ENCODE measurements at places on chromosomes 3 and 15. TPM values are rescaled to one million over a fixed set of nuclear protein-coding genes. Genes with fewer than 3 reads are reported as not detected.
A peak's percentile ranks its signal among the peaks of the same experiment; 100 is the strongest.

The BSN gene
- 0.75 TPM for total RNA-seq

DNA sequence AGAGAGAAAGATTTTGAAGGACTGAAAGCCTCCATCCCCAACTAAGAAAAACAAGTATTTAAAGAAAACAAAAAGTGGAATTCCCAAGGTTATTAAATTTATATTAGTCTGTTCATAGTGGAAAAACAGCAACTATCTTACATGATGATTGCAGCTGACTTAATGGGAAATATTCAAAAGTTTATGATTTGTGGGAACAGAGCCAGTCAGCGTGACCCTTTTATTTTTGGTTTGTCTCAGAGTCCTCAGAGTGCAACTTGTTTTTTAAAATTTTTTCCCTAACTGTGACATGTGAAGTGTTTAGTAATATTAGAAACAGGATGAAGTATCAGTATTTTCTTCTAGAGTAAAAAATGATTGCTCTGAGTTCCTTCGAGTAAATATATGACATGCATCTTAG is 441.9 kb upstream of the MCTP2 start:
- DNase-seq, result no peak

DNA sequence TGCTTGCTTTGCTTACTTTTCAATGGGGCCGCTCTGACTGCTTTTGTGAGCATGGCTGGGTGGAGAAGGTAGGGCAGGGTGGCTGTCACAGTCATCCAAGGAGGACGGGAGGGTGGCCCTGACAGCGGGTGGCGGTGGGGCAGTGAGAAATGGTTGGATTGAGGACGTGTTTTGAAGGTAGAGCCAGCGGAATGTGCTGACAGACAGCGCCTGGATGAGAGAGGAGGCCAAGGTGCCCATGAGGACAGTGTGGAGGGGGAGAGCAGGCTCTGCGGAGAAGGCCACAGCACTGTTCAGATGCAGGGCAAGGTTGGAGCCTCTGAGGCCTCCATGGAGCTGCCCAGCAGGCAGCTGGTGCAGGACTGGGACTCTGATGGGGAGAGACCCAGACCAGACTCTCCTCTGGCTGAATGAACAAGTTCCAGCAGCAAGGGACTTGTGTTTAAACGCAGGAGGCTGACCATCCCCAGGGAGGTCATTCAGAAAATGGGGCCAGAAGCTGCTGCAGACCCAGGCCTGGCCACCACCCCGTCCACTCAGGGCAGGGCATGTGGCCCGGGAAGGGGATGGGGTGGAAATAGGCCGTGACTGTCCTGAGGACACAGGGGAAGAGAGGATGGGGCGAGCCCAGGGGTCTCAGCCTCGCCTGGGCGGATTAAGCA is 120.3 kb upstream of the PRR20G start:
- DNase-seq, result no peak

GRCh38 chr3:120595788-120596115 is 384 bp upstream of the NDUFB4 start:
- no peak for DNase-seq

DNA sequence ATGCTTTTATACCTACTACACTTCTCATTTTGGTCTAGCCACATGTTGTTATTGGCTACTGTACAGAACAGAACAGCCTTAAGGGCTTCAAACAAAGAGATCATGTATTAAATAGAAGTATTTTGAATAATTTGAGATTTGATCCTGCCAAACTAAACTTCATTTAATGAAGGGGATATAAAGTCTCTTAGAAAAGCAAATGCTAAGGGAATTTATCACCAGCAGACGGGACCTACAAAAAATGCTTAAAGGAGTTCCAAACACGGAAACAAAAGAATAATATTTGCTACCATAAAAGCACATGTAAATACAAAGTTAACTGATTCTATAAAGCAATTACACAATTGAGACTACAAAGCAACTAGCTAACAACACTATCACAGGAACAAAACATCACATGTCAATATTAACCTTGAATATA is 23.6 kb upstream of the FMN1 start:
- DNase-seq, result peak; percentile 81

Measured in astrocyte (in vitro differentiated cells and primary cell).